ENCODE measurements at places on chromosomes 3 and 15. TPM values are rescaled to one million over a fixed set of nuclear protein-coding genes. Genes with fewer than 3 reads are reported as not detected.
A peak's percentile ranks its signal among the peaks of the same experiment; 100 is the strongest.

Gene CTXN2
- not detected for total RNA-seq

Gene GABRB3
- 1.5 TPM for total RNA-seq

Gene CRABP1
- not detected for total RNA-seq

Gene KLHL18
- 33.7 TPM for total RNA-seq

- no peak for DNase-seq
Observed at GRCh38 chr3:40681658-40682055, 156.9 kb downstream of the ZNF621 start.

DNA sequence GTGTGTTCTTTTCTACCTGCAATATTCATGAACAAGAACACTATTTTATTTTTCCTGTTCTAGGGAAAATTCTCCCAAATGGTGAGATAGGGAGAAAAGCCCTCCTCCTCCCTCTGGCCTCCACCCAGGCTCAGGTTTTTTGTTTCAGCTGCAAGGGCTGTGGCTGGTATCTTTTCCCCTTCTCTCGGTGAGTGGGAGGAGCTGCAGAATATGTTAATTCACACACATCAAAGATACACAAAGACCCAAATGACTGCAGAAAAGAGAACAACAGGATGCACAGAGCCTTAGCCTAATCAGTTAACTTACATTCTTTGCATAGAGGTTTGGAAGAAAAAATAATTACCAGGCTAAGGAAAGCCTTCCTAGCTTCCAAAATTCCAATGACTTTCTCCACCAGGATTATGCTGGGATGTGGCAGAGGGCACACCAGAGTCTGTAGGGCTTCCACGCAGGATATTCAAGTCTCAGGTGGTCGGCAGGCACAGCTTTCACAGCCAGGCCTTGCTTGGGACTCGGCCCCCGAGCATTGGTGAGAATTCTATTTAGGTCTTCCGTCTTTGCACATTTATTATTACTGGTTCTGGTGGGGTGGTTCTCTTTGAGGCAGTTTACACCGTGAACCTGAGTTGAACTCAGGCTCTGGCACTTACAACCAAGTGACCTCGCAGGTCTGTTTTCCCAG, 64.9 kb downstream of the ABHD5 start:
- peak; percentile 18 for DNase-seq

DNA sequence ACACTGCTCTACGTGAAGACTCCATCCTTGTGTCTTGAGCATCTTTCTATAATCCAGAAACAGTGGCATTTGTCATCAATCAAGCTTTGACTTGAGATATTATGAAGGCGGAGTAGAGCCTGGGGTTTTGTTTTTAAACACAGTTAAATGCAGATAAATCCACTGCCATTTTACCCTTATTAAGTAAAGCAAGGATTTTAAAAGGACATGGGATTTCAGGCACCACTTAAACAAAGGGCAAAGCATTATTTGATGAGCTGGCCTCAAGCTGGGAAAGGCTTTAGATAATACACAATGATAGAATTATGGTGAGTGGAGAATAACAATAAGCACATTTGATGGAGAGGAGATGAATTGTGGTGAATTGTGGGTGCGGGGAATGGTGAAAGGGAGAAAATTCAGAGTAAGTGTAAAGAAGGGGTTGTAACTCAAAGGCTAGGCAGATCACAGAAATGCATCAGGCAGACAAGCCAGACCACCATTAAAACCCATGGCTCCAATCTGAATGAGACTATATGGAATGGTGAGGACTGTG, 54.9 kb upstream of the GLCE start:
- DNase-seq = peak; percentile 5

DNA sequence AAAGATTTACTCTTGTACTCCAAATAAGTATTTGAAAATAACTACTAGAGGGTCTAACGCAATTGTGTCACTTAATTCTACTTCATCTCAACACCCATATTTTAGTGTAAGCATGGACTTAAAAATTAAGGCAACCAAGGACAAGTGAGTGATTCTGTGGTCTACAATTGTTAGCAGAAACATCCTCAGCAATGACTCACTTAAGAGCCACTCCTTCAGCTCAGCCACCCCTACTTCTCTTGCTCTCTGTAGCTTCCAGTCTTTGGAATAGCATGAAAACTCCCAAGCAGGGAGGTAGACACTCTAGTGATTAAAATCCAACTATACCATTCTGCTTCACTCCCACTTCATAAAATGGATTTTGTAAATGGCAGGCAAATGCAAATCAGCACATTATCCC, 116.0 kb upstream of the LRRN1 start:
- no peak for DNase-seq

- no peak for DNase-seq
Observed at GRCh38 chr15:30974112-30974511, 17.3 kb downstream of the MTMR10 start.

- no peak for DNase-seq
Observed at GRCh38 chr3:141050576-141051442, at the start of gene SPSB4. Gene SPSB4, plus strand, starts transcription at chr3:141051347. Its CDS starts 14,758 bp downstream, at chr3:141066105.

GRCh38 chr3:154040283-154040682, 80.9 kb upstream of the ARHGEF26 start:
- no peak for DNase-seq

- DNase-seq = no peak
Observed at GRCh38 chr3:52043750-52044149, 12.6 kb downstream of the DUSP7 start.

DNA sequence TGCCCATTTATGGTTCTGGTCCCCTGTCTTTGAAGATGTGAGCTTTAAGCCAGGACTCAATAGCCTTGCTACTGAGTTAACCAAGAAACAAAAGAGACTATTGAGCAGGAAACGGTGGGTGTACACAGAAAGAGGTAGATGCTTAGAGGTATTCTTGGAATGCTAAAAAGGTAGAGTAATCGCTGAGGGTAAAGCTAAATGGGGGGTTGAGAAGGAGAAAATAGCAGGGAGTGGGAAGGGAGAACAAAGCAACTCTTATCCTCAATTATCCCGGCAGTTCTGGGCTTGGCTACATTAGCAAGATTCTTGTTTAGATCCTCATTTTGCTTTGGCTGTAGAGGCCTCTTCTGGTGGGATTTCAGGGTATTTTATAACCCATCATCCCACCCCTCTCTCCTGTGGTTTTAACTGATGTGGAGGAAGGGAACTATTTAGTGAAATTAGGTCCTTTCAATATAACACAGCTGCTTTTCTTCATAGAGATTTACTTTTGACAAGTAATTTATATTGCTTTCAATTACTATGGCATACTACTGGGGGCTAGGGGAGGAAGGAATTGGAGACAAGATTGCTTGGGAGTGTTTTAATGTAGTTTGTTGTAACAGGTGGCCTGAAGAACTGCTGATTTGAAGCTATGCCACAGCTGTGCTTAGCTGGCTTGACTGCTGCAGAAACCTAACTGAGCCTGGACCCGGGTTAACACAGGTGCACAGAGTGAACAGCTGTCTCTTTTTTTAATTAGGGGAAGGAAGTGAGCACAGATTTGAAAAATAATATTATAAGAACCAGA, 234.3 kb upstream of the CCDC54 start:
- no peak for DNase-seq

All from mesenteric fat pad (tissue), 1 donor.